ENCODE measurements at places on chromosomes 4 and X.
A peak's percentile ranks its signal among the peaks of the same experiment; 100 is the strongest.

- DNase-seq = no peak
These were observed 221.1 kb downstream of the PTTG2 start for GRCh38 chr4:38181286-38181685.

GRCh38 chr4:53932796-53933610, 131.4 kb downstream of the CHIC2 start:
- DNase-seq = no peak

GRCh38 chr4:89101256-89102161, 9.8 kb upstream of the TIGD2 start:
- no peak for DNase-seq

GRCh38 chrX:135985157-135985972, at the start of gene SLC9A6:
Gene SLC9A6, plus strand, starts transcription at chrX:135985435. Its CDS starts 224 bp downstream, at chrX:135985659.
- DNase-seq = peak; percentile 48

DNA sequence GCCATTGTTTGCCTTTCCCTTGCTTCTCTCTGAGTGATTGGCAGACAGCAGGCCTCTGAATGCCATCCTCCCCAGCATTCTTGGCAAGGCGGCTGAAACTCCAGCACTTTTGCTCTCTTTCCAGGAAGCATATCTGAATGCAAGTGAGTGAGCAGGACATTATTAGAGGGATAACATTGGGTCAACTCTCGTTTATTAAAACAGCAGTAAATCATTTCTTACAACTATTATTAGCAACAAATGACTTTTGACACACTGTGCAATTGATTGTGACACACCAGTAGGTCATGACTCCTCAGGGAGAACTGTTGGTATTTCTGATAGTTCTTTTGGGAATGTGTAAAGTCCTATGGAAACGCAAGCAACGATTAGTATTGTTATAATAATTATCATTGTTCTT, 103.8 kb downstream of the EFNB1 start:
- DNase-seq = no peak

DNA sequence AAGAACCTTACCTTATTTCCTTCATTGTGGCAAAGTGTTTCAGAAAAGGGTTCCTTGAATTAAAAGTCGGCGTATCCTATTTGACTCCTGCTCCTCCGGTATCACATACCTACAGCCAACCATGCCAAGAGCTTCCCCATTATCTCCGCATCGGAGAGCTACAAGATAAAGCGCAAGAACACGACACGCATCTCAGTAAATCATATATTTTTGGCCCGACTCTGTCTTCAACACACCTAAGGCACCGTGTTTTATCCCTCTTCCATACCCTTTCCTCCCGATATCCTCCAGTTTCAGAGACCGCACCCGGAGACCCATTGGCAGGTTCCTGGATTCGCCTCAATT, 497 bp upstream of the THAP9 start:
- DNase-seq = peak; percentile 64

- DNase-seq = no peak
These were observed 93.6 kb downstream of the LIMCH1 start for GRCh38 chr4:41631523-41631922.

GRCh38 chrX:138866643-138867042, 155.1 kb upstream of the FGF13 start:
- DNase-seq = no peak

DNA sequence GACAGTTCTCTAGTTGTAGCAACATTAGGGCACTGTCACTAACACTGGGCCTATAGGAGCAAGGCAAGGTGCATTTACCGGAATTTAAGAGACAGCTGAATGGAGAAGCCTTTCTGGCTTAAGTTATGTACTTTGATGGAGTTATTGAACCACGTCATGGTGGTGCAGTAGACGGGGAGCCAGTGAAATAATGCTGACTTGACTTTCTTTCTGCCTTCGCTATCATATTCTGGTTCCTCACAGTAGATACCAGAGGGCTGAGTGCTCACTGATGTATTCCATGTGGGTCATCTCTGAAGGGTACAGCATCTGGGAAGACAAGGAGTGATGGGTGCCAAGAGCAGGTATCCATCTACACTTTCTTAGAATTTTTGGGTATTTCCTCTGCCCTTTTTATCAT, 802.8 kb downstream of the FSTL5 start:
- no peak for DNase-seq

GRCh38 chrX:7045238-7045955, 102.1 kb upstream of the STS start:
- no peak for DNase-seq

DNA sequence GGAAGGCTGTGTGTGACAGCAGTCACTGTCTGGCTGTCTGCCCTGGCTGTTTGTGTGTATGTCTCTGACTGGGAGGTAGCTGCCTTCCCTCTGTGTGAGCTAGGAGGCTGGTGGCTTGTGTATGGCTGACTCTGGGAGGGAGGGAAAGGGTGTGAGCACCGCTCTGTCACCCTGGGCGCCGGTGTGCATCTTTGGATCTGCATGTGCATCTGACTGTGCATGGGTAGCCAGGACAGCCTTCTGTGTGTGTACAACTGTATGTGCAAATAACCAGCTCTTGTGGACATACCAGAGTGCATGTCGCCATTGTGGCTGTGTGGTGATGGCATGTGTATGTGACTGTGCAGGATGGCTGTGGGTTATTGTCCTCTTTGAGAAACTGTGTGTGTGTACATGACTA, 7.4 kb upstream of the ERAS start:
- no peak for DNase-seq

DNA sequence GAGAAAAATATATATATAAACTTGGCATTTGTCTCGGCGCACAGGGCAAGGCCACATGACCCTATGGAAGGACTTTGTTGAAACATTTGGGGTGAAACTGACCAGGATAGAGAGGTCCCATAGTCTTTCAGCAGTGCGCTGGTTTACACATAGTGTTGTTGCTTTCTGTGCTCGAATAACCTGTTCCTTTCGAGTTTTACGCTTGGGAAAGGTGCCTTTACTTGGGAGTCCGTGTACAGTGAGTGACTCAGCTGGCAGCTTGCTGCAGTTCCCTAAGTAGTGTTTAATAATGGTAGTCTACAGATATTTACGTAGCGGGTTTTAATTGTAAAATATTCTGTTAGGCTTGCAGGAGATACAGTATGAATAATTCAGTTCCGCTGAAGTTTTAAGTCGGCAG, 578 bp downstream of the APOOL start:
- no peak for DNase-seq

DNA sequence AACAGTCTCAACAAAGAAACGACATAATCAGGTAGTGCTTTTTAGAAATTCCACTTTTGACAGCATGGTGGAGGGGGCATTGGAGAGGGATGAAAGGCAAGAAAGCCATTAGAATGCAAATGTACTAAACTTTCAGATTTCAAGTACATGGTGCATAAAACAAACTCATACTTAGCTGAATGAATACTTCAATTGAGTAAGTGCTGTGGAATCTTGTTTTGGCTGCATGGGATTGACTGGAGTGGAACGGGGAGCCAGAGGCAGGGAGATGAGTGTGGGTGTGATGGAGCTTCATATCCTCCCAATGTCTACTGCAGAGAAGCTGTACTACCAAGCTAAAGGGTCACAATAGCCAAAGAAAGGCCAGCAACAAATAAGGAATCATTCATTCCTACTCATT, 52.4 kb downstream of the USP46 start:
- no peak for DNase-seq

DNA sequence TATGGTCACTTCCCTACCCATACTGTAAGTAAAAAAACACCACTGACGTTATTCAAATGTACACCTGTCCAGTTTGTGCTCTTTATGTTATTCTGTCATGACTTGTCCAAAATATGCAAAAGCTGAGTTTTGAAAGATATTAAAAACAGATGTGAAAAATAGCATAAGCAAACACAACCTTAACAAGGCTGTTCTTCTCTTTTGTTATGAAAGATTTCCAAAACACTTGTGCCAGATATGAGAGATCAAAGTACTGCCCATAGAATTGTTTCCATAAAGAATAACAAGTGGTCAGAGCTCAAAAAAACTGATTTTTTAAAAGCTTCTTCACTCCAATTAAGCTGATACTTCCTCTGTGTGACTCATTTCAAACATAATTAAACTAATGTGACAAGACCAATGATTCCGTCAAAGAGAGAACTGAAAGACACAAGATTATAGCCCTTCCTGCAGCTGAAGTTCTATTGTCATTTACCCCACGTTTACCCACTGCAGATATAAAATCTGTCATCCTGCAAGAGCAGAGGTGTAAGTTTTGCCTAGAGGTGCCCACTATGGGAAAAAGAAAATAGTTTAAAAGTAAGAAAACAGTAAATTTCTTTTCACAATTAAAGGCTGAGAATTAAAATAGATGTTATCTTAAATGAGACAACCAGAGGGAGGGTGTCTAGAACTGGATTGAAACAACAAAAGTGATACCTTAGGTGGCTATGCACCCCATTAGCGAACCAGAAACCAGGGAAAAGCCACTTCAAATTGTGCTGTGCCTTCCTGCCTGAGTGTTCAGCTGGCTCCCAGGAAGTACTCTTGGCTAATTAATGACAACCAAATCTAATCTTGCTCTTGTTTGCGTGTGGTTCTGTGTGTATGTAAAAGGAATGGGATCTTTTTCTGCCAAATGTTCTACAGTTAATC, 30.1 kb downstream of the RASSF6 start:
- no peak for DNase-seq

- no peak for DNase-seq
These were observed 1250.6 kb downstream of the ADGRL3 start for GRCh38 chr4:62450740-62451139.

GRCh38 chrX:37746218-37746941, 33.5 kb upstream of the CYBB start:
- DNase-seq = no peak

DNA sequence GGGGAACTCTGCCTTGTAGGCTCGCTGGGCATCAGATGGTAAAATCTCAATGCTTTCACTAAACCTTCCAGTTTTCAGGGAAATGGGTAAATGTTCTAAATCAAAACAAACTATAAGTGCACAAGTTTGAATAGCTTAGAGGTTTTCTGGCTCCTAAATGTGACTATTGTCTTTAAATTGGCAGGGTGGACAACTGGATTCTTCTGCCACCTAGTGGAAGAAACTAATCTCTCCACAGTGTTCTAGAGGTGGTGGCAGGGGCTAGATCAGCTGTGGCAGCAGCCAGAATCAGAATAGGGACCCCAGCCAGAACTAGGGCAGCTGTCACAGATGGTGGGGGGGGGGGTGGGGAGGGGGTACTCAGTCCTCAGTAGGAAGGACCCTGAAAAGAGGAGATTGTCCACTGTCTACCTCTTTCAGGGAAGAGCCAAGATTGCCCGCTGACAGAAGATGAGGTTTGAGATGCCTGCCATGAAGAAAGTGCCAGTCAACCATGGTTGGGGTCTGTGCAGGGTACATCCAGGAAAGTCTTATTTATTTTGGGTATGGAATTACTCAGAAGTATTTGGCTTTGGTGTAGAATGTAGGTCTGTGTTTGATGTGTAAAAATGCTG, 201.4 kb downstream of the CCNG2 start:
- peak; percentile 8 for DNase-seq

GRCh38 chr4:100716416-100716815, 198.6 kb upstream of the EMCN start:
- no peak for DNase-seq

DNA sequence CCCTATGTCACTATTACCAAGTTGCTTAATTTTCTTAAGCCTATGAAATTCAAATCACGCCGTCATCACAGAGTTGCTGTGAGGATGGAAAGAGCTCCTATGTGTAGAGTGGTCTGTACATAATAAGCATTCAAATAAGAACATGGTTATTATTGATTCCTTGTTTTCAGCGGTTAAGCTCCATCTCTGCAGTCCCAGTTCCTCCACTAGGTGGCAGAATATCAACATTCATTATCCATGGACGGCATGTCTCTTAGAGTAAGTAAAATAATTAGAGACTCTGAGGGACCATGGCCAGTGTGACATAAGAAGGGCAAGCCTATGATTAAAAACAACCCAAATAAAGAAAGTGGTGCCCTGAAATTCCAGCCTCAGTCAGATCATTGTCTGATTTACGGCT, 132.5 kb upstream of the NHS start:
- DNase-seq = peak; percentile 70

GRCh38 chrX:132491191-132491590, 2.4 kb upstream of the MBNL3 start:
- DNase-seq = no peak

Measured in NCI-H1694 treated with DMSO at 0.1 percent for 48 hours (cell line).